IPS-NIHi11 (cell line): ENCODE measurements at places on chromosomes 7 and 10.

DNA sequence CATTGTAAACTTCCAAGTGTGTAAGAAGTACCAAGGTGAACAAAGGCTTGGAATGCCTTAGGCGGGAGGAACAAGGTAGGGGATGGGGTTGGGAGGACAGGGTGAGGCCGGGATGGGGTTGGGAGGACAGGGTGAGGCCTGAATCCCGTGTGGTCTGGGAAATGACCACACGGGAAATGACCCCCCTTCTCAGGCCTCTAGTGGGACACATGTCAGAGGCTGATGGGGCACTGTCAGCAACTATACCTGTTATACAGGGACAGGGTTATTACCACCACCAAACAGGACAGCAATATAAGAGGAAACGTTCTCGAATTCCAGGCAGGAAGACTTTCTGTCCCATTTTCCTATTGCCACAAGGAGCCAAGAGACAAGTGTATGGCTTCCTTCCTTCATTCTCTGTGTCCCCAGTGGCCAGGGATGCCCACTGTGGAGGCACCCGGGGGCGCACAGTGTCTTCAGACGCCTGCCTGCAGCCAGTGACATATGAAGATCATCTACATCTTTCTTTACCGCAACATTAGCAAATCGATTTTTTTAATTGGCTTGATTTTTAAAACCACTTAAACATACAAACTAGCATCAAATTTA is 1.3 kb downstream of the MKI67 start:
- no peak for DNase-seq

- no peak for DNase-seq
Measured at GRCh38 chr10:22656036-22656435, 58.3 kb downstream of the PIP4K2A start.

DNA sequence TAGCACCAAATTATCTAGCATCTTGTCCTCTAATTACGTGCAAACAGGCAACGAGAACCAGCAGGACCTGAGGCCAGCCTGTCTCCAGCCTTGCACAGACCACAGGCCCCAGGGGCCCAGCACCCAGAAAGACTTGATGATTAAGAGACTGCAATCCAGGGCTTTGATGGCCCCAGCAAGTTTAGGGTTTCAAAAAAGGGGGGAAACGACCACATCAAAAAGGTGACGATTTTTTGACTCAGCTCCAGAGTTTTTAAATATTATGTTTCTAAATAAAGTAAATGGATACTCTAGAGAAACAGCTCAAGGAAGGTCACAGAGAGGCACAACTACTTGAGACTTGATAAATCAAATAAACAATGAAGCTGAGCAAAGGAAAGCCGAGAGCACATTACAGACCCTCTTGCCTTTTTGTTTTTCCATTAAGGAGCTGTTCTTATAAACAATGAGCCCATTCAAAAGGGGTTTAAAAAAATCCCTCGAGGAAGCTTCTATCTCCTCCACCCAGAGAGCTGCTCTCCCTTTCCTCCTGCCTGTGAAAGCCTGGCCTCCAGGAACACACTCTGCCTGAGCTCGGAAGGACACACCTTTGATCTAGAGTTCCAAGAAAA is 44.1 kb downstream of the GLI3 start:
- peak; percentile 54 for DNase-seq

DNA sequence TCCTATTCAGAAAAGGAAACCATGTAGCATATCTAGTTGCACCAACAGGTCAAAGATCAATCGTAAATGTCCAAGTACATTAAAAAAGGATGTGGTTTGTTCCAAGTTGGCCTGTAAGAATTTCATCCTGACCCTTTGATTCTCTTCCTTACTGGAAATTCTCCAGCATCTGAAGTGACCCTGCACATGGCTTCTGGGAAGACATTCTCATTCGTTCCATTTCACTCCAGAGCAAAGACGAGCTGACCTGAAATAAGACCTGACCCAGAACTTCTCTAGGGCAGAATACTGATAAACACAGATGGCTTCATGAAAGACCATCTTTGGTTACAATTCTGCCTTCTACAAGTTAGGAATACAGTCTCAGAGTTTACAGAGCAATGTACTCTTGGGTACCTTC is 39.8 kb downstream of the ASB4 start:
- DNase-seq: no peak

- DNase-seq: peak; percentile 79
Measured at GRCh38 chr10:129332476-129332875, 134.6 kb upstream of the MGMT start.

- DNase-seq: no peak
Measured at GRCh38 chr10:34816085-34816496, 995 bp upstream of the PARD3 start.

- DNase-seq: no peak
Measured at GRCh38 chr7:147279514-147279913, 1162.9 kb downstream of the CNTNAP2 start.

- DNase-seq: no peak
Measured at GRCh38 chr7:30232391-30232790, 52.0 kb upstream of the ZNRF2 start.

- DNase-seq: no peak
Measured at GRCh38 chr7:158252081-158252836, 335.4 kb downstream of the PTPRN2 start.

GRCh38 chr7:98244871-98245270 is 7.2 kb downstream of the TECPR1 start:
- no peak for DNase-seq

- DNase-seq: no peak
Measured at GRCh38 chr10:114340816-114341215, 63.5 kb downstream of the AFAP1L2 start.

GRCh38 chr7:128007303-128007680 is 23.9 kb downstream of the LRRC4 start:
- no peak for DNase-seq

DNA sequence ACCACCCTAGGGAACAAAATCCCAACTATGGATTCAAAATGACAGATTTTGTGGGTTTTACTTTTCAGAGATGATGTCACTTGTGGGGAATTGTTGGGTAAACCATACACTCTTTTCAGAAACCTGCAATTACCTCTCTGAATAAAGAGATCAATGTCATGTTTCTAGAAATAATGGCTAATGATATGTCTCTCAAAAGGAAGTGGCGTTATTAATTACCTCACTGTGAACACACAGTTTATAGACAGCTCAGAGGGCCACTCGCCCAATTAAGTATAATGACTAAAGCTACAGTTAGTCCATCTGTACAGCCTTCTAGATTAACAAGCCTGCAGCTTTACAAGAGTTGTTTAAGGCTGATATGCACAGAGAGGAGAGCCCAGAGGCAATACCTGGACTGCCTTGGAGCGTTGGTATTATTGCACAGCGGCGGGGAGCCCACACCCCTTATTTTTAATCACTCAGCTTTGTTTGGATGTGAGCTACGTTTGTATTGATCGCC is 79.5 kb downstream of the RAB11FIP2 start:
- no peak for DNase-seq

DNA sequence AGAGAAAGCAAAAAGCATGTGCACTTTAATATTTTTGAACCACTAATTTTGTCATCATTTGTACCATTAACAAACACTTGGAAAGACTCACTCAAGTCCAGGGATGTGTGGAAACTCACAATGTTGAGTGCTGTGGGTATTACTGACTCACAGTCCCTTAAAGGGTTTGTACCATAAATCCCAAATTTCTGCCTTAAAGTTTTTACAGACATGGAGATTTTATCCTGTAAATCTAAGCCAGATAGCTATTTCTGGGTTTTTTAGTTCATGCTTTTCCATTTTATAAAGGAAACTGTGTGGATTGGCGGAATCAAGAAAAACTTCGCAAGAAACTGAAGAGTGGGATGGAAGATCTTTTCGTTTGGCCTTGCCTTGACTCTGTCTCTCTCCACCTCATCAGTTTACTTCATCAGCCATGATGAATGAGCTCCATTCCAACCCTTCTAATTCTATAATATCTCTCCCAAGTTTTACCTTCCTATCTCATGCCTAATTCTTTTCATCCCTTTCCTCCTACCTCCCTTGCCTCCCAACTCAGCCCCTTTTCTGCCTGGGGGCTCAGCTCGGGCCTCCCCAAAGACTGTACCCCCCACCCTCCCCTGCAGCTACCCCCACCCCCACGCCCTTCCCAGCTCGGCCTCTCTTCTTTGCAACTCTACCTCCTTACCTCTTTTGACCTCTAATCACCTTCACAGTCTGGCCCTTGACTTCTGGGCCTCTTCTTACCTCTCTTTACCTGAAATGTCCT is 218.5 kb upstream of the MKLN1 start:
- DNase-seq: peak; percentile 14

GRCh38 chr10:104332243-104333031 is 5.8 kb downstream of the ITPRIP start:
- DNase-seq: no peak

DNA sequence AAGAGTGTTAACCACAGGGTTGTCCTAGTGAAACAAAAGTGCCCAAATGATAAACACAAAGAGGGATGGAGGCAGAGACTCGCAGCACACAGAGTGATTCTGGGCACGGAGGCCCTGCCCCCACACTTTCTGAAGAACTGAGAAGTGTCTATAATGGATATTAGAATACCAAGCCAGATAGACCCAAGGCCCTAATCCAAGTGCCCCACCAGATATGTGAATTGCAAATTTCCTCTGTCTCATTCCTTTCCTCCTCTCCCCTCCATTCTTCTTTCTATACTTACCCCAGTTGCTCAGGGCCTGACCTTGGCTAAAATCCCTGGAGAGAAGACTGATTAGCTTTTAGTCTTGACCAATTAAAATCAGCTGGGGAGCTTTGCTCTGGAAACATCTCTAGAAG is 106.8 kb upstream of the AOAH start:
- no peak for DNase-seq

GRCh38 chr7:8144856-8145255 is 117.1 kb downstream of the ICA1 start:
- DNase-seq: no peak

DNA sequence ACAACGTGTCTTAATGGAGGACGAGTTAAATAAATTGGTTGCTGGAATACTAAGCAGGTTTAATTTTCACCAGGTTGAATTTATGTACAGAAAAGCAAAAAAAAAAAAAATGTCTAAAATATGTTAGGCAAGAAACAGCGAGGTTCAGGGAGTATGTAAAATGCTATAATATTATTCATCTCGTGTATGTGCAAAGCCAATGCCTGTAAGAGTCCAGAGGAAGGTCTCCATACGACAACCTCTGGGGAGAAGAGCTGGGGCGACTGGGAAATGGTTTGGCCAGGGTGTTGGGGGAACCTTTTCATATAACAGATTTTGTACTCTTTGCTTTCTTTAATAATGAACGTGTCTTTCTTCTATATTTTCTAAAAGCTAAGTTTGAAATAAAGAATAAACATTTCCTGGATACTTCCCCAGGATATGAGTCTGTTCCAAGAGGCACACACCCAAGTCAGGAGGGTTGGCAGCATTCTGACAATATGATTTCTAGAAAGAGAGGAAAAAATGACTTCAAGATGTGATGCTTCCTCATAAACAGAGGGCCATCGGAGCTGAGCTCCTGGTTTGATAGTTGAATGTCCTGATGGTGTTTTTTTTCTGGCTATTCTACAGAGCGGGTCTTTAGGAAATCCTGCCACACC is 208.6 kb upstream of the MGMT start:
- DNase-seq: no peak

DNA sequence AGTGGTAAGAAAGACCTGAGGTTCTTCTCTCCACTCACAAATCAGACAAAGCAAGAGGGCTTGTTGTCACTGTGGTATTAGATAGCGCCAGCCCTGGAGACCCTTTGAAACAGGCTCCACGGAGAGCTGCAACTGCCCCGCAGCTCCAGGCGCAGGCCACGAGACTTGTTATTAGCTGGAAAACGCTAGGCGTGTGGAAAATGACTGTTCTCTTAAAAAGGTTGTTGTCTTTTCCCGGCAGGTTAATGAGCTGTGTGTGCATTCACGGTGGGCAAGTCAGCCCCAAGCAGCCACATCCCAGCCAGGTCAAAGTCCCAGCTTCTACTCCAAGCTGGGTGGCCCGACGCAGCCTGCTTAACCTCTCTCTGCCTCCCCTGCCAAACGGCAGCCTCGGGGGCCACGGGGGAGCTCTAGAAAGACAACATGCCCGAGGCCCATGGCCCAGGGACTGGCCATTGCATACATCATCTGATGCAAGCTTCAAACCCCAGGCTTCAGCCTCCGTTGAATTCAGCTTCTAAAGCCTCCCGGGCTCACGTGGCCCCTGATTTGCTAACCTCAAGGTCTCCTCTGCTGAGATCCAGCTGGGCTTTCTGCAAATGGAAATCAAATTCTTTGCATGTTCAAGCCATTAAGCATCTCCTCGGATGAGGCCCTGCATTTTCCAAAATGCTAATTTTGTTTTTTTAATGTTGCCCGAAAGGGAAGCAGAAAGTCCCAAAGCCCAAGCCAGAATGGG is 61.3 kb upstream of the DNAAF5 start:
- peak; percentile 46 for DNase-seq

DNA sequence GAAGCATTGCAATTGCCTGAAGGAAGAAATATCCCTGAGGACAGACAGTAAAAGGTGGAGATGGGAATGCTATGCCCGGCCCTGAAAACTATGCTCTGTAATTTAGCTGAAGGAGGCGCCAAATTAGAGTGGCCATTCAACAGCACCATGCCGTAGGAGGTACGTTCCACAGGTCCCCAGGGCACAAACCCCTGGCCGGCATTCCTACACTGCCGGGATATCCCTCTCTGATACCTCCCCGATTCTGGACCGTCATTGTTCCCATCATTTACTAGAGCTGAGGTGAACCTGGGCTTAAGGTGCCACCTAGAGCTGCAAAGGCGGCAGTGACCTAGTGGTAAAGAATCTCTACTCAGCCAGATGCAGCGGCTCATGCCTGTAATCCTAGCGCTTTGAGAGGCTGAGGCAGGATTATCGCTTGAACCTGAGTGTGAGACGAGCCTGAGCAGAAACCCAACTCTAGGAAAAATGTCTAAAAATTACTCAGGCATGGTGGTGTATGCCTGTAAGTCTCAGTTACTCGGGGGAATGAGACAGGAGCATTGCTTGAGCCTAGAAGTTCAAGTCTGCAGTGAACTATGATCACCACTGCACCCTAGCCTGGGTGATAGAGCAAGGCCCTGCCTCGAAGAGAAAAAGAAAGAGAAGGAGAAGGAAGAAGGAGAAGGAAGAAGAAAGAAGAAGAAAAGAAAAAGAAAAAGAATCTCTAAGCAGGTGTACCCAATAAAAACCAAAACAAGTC is 53.0 kb upstream of the TNKS2 start:
- peak; percentile 50 for DNase-seq

GRCh38 chr10:23110722-23111516 is 15.5 kb downstream of the MSRB2 start:
- DNase-seq: no peak

DNA sequence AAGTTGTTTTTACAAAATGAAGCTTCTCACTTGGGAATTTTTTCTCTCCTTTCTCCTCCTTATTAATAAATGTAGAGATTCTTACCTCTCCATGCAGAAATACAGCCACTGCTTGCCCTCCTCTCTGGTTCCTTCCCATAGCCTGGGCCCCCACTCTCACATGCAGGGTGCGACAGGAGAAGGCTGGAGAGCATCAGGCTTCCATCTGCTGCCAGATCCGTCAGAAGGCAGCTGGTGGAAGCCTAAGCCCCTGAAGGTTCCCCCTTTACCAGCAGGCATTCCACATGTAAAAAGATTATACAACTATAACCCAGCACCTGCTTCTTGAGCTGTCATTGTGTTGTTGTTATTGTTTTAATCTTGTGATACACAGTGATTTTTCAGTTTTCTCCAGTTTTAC is 314.2 kb downstream of the LHFPL3 start:
- DNase-seq: no peak
